ENCODE measurements at places on chromosomes 4 and X. TPM values are rescaled to one million over a fixed set of nuclear protein-coding genes. Genes with fewer than 3 reads are reported as not detected.

CT55 gene
- total RNA-seq, result not detected

SPIN2A gene
- total RNA-seq, result 1.2 TPM

QRFPR gene
- total RNA-seq, result 0.17 TPM

SSX3 gene
- total RNA-seq, result not detected

KIAA0232 gene
- 35.0 TPM for total RNA-seq

PRR27 gene
- total RNA-seq, result not detected

PPP1R2C gene
- not detected for total RNA-seq

EOLA2 gene
- total RNA-seq, result 30.2 TPM

MAGEA1 gene
- not detected for total RNA-seq

ASMT gene
- not detected for total RNA-seq

XAGE1A gene
- not detected for total RNA-seq

IL1RAPL2 gene
- total RNA-seq, result 0.35 TPM

TAF7L gene
- not detected for total RNA-seq

ZFP42 gene
- 0.09 TPM for total RNA-seq

FRG2 gene
- not detected for total RNA-seq

WWC2 gene
- total RNA-seq, result 27.1 TPM

C1QTNF7 gene
- 28.2 TPM for total RNA-seq

UCP1 gene
- not detected for total RNA-seq

TMEM156 gene
- total RNA-seq, result 3.3 TPM

ADH1B gene
- 144 TPM for total RNA-seq

All from mucosa of gallbladder (tissue), 1 donor.